ENCODE measurements at places on chromosomes 1 and 21.

DNA sequence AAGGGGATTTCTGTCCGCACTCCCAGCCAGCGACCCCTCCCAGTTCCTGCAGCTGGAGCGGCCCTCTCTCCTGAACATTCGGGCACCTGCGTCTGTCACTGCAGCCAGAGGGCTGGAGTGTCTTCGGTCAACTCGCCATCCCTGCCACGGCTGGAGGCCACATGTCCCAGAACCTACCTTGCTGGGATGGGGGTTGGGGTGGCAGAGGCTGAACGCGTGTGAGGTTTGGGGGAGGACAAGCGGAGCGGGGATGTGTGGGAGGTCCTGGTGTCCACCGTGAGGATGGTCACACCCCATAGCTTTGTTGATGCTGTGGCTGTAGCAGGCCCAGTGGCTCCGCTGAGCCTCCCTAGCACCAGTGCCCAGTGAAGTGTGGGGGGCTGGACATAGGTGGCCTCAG lies 14.8 kb upstream of the C1orf174 start:
- DNase-seq: no peak

DNA sequence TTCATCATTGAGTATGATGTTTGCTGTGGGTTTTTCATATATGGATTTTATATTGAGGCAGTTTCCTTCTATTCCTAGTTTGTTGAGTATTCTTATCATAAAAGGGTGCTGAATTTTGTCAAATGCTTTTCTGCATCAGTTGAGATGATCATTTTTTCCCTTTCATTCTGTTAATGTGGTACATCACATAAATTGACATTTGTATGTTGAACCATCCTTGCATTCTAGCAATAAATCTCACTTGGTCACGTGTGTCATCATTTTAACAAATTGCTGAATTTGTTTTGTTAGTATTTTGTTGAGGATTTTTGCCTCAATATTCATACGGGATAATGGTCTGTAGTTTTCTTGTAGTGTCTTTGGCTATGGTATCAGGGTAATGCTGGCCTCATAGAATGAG lies 19.9 kb downstream of the TTC34 start:
- DNase-seq: no peak

GRCh38 chr21:25039461-25040380 lies 567.6 kb downstream of the MRPL39 start:
- no peak for DNase-seq

DNA sequence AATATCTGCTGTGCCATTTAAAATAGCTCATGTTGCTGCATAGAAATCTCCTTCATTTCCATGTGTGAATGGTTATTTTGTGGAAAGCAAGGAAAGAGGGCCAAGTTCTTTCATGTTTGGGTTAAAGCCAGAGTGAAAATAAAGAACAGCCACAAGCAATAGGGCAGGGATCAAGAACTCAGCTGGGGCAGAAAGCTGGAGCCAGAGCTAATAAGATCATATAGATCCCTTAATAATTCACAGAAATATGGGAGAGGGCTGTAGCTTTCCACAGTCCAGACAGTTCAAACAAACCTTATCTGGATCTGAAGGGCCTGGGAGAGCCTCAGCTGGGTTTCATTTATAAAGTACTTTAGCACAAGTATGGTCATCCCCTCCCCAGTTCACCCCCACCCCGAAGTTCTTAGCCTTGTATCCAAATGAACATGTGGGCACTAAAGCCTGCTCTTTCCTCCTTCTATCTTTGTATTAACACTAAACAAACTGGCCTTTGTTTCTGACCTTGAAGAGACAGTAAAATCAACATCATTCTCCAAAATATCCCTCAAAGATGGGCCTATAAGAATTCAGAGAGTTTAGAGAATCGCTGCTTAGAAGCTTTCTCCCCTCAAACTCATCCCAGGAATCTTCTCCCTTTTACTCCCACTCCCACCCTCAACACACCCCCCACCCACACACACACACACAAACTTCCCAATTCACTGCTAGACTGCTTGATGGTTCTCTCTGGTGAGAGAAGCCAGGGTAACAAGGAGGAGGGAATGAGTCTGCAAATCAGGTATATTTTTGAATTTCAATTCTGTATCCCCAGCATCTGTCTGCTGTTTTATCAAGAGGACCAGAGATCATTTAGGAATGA lies 41.7 kb downstream of the UTP25 start:
- DNase-seq: no peak

DNA sequence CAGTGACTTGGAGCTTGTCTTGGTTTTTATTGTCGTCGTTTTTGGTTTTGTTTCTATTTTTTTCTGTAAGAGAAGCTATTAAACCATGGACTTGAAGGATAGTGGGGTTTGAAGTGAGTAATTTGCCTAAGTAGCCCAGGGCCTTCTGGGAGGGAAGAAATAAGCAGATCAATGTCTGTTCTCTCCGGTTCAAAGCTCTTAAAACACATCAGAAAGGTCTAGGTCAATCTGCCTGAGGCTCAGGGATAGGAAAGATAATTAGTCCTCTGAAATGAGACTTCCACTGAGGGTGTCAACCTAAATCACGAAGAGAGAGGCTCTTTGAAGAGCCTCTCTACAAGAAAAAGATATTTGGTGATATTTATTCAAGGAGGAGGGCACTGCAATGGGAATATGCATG lies 178.0 kb downstream of the MATN1 start:
- DNase-seq: no peak

DNA sequence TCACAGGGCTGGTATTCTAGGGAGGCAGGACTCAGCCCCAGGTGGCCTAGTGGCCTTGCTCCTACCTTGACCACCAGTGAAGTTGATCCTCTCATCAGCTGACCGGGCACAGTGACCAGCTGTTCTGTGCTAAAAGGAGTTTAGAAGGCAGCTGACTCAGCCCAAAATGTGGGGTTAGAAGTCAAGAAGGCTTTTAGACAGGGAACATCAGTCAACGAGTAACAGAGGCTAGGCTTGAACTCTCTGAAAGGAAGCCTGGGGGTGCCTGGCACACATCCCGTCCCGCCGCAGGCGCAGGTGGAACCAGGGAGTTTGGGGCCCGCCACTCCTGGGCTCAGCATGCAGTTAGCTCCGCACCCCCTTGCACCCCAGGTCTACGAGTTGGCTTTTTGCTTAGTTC lies 114.9 kb upstream of the SLC45A1 start:
- no peak for DNase-seq

GRCh38 chr1:44602634-44603628 lies 71.3 kb downstream of the TMEM53 start:
- DNase-seq: no peak

DNA sequence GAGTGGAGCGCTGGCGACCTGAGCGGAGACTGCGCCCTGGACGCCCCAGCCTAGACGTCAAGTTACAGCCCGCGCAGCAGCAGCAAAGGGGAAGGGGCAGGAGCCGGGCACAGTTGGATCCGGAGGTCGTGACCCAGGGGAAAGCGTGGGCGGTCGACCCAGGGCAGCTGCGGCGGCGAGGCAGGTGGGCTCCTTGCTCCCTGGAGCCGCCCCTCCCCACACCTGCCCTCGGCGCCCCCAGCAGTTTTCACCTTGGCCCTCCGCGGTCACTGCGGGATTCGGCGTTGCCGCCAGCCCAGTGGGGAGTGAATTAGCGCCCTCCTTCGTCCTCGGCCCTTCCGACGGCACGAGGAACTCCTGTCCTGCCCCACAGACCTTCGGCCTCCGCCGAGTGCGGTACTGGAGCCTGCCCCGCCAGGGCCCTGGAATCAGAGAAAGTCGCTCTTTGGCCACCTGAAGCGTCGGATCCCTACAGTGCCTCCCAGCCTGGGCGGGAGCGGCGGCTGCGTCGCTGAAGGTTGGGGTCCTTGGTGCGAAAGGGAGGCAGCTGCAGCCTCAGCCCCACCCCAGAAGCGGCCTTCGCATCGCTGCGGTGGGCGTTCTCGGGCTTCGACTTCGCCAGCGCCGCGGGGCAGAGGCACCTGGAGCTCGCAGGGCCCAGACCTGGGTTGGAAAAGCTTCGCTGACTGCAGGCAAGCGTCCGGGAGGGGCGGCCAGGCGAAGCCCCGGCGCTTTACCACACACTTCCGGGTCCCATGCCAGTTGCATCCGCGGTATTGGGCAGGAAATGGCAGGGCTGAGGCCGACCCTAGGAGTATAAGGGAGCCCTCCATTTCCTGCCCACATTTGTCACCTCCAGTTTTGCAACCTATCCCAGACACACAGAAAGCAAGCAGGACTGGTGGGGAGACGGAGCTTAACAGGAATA lies 4.2 kb downstream of the TFAP2E start:
- peak; percentile 45 for DNase-seq

DNA sequence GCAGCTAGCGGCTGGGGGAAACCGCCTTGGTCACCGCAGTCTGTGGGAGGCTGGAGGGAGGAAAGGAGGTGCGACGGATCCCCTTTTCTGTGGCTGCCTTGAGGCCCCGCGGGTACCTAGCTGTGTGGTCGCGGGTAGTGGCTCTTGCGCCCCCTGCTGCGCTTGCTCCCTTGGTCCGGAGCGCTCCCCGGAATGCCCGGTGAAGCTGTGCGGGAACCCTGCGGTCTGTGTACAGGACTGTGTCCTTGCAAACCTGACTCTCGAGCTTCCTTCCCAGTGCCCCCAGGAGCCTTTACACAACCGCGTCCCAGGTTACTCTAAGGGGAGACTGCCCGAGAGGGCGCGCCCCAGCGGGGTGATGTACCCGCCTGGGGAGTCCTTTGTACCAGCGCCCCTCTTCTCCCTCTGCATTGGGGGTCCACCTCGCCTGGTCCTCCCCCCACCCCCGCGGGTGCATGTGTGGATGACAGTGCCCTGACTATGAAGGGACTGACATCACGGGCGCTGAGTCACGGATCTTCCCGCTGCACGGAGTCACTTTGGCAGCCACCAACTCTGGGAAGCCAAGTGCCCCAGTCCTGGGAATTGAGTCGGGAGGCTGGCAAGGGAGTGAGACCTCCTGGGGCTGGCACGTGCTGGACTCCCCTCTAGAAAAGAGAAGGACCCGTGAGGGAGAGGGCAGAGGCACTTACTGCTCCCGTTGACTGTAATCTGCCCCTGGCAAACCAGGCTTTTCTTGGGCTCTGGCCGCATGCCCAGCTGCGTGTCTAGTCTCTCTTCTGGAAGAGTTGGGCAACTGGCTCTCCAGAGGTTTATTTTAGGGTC lies 816 bp downstream of the IL6R start:
- DNase-seq: peak; percentile 54

GRCh38 chr1:221172841-221173240 lies 293.6 kb downstream of the HLX start:
- DNase-seq: no peak

- DNase-seq: no peak
Measured at GRCh38 chr1:39632682-39633417, 6.6 kb downstream of the HEYL start.

DNA sequence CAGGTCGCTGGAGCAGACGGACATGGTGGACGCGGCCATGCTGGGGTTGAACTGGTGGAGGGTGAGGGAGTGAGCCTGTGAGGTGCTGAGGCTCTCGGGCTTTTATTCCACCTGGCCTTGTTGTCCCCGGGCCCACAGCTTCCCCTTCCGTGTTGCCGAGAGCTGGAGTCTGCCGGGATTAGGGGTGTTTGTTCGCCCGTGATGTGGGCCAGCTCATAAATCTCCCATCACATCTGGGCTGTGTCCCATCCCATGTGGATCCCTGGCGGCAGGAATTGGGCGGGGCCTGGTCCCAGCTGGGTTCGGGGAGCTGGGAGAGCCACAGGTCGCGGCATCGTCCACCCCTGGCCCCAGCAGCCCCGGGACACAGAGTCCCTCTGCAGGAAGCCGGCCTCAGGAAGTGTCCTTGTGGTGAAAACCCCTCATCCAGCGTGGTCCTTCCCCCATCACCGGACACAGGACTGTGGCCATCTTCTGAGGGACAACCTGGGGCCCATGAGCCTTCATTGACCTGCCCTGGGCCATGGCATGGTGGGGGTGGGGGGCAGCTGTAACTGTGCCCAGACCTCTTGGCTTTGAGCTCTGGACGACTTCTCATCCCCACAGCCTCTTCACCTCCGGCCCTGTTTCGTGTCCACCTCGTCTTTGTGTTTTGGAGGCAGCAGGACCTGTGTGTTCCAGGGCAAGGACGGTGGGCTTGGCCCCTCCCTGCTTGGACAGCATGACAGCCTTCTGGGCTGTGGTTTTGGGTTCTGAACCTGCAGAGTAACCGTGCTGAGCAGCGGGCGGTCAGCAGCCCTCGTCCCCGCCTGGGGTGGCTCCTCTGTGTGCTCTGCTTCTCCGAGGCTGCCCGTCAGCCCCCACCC lies at the start of gene KRTAP10-6:
KRTAP10-6 (minus strand) TSS at position 60 of the 866 bp plus-strand sequence; CDS start at position 39, 21 bp downstream.
- DNase-seq: no peak

- no peak for DNase-seq
Measured at GRCh38 chr1:53308506-53308905, 19.4 kb downstream of the LRP8 start.

GRCh38 chr1:40264354-40264781 lies 6.3 kb downstream of the ZMPSTE24 start:
- no peak for DNase-seq

- DNase-seq: peak; percentile 91
Measured at GRCh38 chr1:170074250-170075157, at the start of gene KIFAP3. Gene KIFAP3 (minus strand): TSS chr1:170074695. CDS start chr1:170074467, 228 bp downstream.

DNA sequence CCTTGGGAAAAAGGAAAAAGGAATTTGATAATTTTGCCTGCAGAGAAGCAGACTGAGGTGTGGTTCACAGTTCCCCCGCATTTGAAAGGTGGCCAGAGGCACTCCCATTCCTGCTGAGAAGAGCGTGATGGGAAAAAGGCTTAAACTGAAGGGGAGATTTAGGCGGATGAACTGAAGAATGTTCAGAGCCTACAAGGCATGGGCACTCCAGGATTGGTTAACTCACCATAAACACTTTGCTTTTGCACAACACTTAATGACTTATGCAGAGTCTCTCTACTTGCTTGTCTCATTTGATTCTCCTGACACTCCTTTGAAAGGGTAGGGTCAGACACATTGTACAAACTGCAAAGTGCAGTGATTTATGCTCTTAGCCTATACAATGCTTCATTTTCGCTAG lies 119.6 kb upstream of the RUNX1 start:
- DNase-seq: no peak

DNA sequence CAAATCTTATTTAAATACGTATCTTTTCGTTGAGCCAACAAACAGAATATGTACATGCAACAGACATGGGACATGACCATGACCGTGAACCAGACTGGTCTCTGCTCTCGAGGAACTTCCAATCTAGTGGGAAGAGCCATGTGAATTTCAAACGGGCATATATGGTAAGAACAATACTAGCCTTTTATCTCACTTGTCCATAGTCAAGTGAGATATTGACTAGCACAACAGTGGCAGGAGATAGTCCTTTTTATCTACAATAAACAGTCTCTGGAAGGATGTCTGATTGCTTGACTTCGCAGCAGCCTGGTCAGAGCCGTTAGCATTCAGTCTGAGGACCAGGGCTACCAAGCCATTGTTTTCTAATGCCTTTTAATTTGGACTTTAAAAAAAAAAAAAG lies 12.6 kb upstream of the PLA2G2C start:
- no peak for DNase-seq

DNA sequence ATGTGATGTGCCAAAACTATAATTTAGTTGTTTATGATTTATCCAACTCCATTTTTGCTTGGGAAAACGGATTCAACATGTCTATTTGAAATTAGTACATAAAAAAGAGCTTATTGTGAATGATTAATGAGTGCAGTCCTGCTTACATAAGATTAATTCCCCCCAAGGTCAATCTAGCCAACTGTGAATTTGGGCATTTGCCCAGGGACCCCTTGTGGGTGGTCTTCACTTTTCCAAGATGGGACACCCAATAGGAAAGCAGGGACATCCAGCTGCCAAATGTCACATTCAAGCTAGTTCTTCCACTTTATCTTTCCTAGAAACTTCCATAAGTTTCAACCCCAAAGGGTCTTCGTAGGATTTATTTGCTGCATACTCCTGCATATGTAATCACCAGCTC lies 362.4 kb upstream of the PKN2 start:
- DNase-seq: no peak
